ENCODE measurements at places on chromosomes 4 and X. TPM values are rescaled to one million over a fixed set of nuclear protein-coding genes. Genes with fewer than 3 reads are reported as not detected.

The BEX2 gene
- 3.7 TPM for total RNA-seq

The SLC7A11 gene
- 53.5 TPM for total RNA-seq

The POU3F4 gene
- not detected for total RNA-seq

The LRIT3 gene
- not detected for total RNA-seq

The UGDH gene
- 90.9 TPM for total RNA-seq

The CT45A5 gene
- total RNA-seq, result 35.2 TPM

The TCP11X2 gene
- total RNA-seq, result not detected

The STARD8 gene
- 0.34 TPM for total RNA-seq

The DRD5 gene
- total RNA-seq, result not detected

The SPANXN4 gene
- 2.5 TPM for total RNA-seq

The RAB9B gene
- total RNA-seq, result 1.4 TPM

The PTTG2 gene
- not detected for total RNA-seq

The USP17L13 gene
- not detected for total RNA-seq

The AFF2 gene
- 0.05 TPM for total RNA-seq

The AKAP4 gene
- not detected for total RNA-seq

The UNC5C gene
- total RNA-seq, result 0.43 TPM

The RENBP gene
- 12.3 TPM for total RNA-seq

The MMRN1 gene
- total RNA-seq, result 0.16 TPM
